Coronary artery (tissue), 2 donors: ENCODE measurements at places on chromosomes 1 and 21.

GRCh38 chr1:173473599-173474011 is 3.5 kb upstream of the PRDX6 start:
- no peak for DNase-seq

GRCh38 chr1:76136894-76137293 is 62.3 kb downstream of the ST6GALNAC3 start:
- no peak for DNase-seq

DNA sequence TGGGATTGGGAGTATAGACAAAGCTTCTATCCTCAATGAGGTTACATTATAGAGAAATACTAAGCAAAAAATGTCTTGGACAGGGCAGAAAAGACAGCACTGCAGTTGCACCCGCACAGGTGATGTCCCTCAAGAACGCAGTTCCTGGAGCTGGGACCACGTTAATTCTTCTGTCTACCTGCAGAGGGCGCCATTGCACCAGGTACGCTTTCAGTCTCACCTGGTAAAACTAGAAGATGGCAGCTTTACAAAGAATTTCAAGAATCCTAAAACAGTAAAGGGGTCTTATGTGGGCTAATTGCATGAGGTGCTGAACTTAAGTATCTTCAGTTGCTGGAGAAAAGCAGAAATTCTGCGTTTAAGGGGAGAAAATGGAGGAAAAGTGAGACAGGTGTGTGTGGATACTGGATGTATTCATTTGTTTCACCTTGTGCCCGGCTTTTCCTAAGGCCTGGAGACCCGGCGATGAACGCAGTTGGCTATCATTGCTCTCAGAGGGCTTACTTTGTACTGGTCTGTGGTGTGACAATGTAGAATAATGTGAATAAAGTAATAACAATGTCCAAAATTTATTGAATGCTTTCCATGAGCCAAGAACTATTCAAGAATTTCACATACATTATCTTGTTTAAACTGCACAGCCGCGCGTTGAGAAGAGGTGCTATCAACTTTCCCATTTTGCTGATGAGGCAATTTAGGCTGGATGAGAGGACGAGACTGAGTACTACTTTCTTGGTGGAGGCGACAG is 276.3 kb upstream of the GREM2 start:
- no peak for DNase-seq

DNA sequence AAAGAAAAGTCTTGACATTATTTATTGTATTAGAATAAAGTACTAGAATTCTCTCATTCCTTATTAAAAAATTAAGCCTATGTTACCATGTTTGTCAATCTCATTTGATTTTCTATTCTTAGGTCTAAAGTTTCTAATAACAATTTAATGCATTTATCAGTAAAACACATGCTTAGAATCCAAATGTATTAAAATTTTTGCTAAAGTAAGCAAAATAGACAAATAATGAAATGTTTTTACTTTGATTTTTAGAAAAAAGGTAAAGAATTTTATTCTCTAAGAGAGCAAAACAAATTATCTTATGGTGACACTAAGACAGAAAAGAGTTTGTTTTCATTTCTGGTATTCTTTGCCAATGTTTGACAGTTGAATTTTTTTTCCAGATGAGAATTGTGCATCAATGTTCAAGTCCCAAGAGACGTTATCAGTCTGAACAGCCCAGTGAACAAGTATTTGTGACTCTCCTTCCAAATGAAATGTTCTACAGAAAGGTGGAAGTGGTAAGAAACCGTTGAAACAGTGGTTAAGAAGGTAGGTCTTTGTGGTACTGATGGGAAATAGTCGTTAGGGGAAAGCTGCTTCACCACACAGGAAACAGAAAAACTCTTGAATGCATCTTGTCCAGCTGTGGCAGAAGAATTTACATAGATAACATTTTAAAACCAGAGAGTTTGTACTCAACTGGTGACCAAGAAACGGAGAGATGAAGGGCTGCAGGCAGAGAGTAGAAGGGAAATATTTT is 402.5 kb downstream of the PTPRC start:
- DNase-seq = no peak

DNA sequence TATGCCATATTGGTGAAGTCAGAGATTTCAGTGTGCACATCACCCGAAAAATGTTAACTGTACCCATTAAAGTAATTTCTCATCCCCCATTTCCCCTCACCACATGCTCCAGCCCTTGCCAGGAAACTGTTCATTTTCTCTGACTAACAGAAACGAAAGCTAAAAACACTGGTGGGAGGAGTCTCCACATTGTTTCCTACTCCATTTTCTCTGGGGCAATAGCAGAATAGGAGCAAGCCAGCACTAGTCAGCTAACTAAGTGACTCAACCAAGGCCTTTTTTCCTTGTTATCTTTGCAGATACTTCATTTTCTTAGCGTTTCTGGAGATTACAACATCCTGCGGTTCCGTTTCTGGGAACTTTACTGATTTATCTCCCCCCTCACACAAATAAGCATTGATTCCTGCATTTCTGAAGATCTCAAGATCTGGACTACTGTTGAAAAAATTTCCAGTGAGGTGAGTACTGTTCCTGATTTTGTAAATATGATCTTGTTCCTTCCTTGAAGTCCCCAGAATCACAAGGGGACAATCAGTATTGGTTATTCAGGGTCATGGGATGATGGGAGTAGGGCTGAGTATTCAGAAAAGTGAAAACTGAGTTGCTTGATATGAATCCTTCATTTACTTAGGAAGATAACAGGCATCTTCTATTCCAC is at the start of gene IFI16:
IFI16 (plus strand) TSS at position 204 of the 658 bp plus-strand sequence. CDS start 4,774 bp downstream, outside the sequence.
- no peak for DNase-seq

DNA sequence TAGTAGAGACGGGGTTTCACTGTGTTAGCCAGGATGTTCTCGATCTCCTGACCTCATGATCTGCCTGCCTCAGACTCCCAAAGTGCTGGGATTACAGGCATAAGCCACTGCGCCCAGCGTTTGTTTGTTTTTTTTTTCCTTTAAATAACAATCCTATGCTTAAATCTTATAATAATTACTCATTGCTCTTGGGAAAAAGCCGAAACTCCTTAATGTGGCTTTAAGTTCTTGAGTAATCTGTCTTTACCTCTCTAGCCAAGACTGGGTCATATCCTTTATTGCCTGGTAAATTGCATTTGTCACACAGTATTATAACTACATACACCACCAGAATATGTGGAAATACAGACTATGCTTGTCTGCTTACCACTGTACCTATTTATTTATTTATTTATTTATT is 97.1 kb downstream of the MACF1 start:
- no peak for DNase-seq
